ENCODE measurements at places on chromosomes 1 and 21.

DNA sequence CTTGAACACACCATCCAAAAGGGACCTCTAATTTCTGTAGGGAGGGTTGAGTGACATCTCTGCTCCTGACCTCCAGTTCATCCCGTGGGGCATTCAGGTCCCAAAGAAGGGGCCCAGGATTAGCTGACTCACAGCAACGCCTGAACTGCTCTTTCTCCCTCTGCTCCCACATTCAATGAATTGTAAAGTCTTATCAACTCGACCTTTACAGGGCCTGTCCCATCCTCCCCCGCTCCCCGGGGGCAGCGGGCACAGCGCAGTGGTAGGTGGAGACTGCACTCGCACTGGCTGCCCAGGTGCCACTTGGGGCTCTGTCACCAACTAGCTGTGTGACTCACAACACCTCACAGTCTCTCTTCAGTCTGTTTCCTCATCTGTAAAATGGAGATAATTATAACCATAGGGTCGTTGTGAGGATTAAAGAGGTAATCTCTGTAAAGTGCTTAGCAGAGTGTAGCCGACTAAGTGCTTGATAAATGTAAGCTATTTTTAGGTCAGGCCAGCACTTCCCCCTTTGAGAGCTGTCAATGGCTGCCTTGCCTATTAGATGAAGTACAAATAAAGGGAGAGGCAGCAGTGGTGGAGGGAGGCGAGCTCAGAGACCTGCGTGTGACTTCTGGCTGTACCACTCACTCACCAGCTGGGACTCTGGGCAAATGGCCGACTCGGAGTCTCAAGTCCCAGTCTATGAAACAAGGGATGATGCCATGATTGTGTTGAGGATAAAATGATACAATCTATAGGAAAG is 637 bp upstream of the MYBPHL start:
- no peak for DNase-seq

DNA sequence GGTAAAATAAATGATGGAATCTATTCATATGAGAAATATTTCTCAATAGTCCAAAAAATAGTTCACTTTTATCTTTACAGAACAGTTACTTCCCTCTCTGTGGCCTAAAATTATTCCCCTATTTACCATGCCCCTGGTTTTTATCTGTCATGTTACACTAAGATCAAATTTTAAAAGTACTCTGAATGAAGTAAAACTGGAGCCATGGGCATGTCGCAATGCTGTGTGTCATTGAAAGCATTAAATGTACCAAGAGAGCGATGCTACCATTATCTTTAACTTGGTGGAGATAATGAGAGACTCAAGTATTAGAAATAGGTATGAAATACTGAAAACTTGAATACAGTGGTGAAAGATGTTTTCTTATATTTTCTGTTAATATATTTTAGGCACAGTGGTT is 146.2 kb downstream of the KCNT2 start:
- DNase-seq: no peak

DNA sequence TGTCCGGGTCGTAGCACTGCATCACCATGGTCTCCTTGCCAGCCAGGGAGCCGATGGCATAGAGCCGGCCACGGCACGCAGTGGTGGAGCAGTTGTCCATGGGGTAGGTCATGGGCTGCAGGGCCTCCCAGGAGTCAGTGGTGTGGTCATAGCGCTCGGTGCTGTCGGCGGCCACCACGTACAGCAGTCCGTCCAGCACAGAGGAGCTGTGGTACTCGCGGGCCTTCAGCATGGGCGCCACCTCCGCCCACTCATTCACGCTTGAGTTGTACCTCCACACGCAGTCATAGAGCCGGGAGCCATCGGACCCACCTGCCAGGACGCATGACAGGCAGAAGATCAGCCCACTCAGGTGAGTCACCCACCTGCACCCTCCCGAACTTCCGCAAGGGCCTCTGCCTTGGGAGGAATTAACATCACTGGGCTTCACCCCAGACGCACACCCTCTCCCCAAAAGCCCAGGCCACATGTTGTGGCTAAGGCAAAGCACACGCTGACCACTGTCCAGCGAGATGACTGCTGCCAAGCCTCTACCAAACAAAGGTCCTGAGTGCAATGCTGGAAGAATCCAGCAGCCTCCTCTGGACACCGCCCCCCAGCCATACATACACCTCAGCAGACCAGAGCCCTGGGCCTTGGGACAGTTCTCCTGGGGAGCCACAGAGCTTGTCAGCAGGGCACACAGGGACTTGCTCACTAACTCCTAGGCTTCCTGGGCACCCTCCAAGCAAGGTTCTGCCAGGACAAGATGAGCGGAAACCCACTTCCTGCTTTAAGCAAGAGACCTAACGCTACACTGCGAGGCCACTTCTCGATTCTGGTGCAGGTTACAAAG is 3.3 kb downstream of the KLHL21 start:
- DNase-seq: no peak

DNA sequence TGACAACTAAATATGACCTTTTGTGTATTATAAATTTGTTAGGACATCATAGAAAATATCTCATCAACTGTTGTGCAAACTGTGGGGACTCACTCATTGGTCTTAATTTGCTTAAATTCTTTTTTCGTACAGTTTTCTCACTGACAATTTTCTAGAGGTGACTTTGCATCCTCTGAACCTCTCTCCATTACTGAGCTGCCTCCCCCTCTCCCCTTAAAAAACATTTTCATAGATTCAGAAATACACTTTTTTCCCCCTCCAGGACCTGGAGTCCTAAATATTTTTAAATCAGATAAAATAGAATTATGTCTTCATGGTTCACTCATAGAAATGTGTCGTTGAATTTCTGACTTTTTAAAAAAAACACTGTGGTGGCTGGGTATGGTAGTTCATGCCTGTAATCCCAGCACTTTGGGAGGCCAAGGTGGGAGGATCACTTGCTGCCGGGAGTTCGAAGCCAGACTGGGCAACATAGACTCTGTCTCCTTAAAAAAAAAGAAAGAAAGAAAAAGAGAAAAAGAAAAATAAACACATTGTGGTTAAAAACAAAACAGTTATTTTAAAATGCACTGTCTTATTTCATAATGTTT is 1.5 kb downstream of the CNST start:
- DNase-seq: no peak

DNA sequence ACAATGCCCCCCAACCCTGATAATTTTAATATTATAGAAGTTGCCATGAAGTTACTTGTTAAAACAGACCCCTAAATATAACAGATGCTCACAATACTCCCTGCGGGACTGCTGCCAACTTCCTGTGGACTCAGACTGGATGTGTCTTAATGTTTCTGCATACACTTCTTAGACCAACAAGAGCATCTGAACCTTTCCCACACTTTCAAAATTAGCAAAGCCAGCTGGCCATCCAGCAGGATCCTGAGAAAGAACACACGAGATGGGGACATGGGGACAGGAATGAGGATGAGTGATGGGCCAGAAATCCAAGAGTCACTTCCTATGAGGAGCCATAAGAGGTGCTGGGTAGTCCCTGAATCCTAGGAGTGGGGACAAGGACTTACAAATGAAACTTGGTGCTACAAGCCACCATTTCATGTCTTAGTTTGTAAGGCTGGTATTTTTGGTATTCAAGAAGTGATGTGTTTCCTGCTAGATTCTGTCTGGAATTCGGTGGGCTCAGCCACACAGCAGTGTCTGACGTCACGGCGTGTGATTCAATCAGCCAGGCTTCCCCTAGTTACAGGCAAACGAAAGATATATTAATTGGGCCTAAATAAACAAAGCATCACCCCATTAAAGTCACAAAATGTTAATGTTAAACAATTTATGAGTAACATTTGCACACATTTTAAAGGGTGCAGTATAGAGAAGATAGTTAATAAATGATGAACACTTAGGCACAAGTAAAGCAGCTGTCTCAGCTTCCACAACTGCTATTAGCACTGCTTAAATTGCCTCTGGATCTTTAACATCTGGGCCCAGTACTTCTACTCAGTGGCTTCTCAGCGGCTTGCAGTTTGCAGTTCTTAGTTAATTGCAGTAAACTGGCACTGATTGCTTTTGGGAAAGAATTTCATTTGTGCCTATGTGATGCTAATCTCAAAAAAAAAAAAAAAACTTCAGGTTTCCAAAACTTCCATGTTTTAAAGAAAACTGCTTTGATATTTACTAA is 41.2 kb upstream of the RGS8 start:
- DNase-seq: no peak

DNA sequence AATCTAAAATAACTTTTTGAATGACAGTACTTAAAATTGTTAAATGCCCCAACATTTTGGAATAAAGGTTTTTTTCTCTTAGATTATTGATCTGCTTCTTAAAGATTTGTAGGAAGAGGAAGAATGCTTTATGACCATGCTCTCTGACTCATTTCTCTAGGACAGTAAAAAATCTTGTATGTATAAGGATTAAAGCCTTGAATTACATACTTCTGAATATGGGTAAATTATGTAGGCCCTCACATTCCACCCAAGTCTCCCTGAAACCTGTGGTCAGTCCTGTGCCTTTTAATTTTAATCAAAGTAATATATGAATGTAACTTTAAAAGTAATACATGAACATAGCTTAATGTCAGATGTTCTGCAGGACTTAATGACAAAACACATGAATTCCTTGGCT is 50.5 kb downstream of the ABCD3 start:
- no peak for DNase-seq

DNA sequence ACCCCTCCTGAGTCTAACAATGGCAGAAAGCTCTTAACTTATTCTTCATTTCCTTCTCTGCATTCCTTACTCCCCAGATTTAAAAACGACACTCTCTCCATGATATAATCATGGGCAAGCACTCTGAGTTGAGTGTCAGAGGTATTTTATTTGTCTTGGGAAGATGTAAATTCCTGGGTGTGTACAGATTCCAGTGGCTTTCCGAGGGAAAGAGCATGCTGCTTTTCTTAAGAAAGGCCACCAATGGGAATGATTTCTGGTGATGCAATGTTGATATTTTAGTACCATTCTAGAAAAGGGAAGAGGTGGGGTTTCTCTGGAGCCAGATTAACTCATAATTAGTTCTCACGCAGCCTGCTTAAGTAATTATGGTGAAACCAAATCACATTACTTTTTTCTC is 47.8 kb upstream of the BTG3 start:
- no peak for DNase-seq

- DNase-seq: no peak
Measured at GRCh38 chr1:8023995-8024313, 2.2 kb downstream of the ERRFI1 start.

All from GM19239 (cell line).